ENCODE measurements at places on chromosomes 3 and 15.

DNA sequence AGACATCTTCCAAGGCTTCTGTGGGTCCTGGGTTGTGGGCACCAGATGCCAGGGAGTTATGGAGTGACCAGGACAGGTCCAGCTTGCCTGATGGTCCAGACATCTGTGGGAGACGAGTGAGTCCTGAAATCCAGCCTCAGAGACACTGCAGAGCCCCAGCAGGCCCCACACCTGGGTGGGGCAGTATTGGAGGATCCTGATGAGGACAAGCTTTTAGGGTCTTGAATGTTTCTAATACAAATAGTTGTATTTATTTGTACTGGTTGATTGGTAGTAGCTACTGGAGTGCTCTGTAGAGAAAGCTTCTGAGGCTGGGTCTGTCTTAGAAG, 67.5 kb upstream of the PRR23C start:
- no peak for DNase-seq

DNA sequence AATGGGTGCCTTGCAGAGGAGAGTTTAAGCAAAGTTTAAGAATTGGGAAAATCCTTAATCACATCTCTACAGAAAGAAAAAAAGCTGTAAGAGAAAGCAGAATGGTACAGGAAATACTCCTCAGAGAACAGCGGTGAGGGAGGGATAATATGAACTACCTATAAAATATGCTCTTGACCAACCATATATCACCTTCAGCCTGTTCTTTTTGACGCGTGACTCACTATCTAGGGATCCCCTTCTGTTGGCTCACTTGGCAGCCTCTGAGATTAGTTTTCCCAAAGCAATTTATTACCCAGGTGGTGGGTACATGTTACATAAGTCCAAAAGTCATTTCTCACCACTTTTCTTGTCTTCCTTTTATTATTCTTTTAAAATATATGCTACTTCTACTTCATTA, 97.7 kb downstream of the CNTN6 start:
- DNase-seq: no peak

GRCh38 chr3:27024493-27024892, 344.7 kb downstream of the NEK10 start:
- DNase-seq: no peak

- DNase-seq: no peak
Observed at GRCh38 chr15:37028625-37029296, 71.6 kb downstream of the MEIS2 start.

DNA sequence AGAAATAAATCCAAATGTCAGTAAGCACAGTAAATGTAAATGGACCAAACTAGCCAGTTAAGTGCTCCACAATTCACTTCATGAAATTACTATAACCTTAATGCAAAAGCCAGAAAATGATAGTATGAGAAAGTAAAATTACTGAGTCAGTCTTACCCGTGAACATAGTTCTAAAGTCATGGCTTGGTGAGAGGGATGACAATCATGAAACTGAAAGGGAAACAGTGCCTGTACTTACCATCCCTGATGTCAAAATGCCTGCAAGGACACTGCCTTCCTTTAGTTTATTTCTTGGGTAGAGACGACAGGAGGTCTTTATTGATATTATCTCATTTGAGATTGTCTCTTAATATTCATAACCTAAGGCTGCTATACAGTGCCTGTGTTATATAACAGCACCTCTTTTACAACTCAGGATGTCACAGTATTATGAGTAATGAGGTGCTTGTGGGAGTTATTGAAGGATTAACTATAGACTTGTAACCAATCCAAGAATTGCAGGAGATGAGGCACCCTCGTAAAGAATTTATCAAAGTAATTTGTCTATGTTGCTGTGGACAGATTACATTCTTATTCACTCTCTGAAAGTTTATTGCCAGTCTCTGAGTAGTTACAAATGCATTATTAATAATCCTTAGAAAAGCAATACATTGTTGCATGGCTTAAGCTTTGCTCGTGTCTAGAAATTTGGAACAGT, 142.9 kb upstream of the BFSP2 start:
- DNase-seq: no peak

DNA sequence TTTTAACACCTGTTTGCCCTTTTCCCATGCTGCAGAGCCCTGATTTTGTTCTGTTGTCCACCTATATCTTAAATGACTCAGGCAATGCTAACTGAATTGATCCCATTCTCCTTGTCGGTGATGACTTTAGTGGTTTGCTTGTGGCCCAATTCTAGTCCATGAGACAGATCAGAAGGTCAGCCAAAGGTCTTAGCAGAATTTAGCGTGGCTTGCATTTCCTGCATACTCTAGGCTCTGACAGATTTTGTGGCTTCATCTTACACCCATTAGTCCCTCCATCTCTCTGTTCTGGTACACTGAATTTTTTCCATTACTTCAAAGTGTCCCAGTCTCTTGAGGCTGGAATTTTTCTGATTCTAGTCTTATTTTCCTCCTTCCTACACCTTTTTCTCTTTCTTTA, 161.9 kb downstream of the STAC start:
- no peak for DNase-seq

DNA sequence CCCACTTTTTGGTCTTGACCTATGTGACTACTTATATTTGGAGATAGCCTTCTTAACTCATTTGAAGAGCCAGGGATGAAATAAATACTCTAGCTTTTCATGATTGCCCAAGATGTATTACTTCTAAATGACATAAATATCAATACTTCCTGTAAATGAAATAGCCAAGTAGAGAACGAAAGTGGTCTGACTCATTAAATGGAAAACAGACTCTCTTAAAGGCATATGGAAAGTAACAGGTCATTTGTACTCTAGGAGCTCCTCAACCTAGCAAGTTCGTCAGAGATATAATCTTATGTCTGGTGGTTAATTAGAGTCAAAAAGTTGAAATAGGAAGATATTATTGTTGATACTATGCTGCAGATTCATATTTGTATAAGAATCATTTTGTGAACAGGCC, 1105.4 kb downstream of the TUSC7 start:
- DNase-seq: no peak

GRCh38 chr3:53716998-53717397, 129.2 kb downstream of the CHDH start:
- no peak for DNase-seq

- DNase-seq: no peak
Observed at GRCh38 chr15:39030291-39031070, 465.9 kb upstream of the RASGRP1 start.

- DNase-seq: no peak
Observed at GRCh38 chr15:97686324-97686723, 274.2 kb upstream of the ARRDC4 start.

DNA sequence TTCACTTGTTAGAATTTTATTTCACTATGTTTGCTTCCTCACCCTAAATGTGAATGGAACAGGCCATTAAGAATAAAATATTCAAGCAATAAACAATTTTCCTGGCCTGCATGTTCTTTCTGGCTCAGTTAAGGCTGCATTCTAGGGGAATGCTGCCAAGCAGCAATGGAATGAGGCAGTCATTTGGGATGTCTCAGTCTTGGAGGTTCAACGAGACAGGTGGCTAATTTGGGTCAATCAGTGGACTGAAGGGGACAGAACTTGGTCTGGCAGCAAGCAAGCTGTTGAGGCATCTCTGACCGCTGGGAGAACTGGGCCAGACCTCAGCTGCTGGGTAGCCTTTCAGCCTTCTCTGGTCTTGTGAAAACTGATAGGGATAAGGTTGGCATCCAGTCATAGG, 241.6 kb downstream of the NLGN1 start:
- DNase-seq: no peak

- no peak for DNase-seq
Observed at GRCh38 chr3:64595253-64595694, 92.5 kb downstream of the ADAMTS9 start.

DNA sequence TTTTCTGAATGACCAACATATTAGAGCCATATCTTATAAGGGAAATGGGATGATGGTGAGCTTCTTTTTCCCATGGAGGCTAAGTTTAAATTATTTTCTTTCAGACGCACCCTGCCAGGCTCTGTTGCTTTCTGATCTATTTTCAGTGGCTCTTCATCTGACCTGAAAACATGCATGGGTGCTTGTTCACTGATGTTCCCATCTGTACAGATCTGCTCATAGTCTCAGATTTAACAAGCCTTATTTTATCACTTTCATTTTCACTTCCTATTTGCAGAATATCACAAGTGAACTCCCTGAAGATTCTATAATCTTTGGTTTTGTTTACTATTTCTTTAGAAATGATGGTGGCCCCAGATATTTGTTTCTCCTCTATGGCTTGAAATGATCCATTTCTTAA, 31.1 kb upstream of the SUCLG2 start:
- no peak for DNase-seq

- no peak for DNase-seq
Observed at GRCh38 chr3:120528163-120528562, 68.0 kb upstream of the NDUFB4 start.

DNA sequence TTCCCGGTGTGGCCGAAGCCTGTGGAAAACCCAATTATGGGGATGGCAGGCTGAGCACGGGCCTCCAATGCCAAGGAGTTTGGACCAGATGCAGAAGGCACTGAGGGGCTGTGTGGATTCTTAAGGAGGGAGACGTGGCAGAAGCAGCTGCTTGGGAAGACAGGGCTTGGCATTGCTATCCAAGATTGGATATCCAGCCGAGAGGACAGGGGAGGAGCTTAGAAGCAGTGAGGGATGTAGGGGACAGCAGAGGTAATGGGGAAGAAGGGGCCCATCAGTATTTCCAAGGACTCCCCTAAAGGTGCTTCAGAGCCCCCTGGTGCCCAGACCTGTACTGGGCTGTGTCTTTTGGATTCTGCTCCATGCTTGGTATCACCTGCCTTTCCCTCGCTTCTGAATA, 112.8 kb upstream of the TLE3 start:
- DNase-seq: no peak

DNA sequence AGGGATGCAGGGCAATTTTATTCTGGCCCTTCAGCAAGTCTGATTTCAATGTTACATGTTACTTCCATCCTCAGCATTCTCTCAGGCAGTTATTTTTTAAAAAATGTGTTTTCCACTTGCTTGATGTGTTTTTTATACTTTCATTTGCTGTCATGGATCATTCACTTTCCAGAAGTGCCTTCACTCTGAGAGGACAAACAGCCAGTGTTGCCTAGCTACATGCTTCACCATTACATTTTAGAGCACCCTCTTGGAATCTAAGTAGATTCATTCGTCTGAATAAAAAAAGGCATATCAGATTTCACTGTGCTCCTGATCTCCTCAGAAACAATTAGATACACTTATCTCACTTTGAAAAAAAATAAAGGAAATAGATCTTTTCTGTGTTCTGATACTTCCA, 93.6 kb upstream of the POU1F1 start:
- no peak for DNase-seq
